NCI-H446 treated with DMSO at 0.1 percent for 48 hours (cell line): ENCODE measurements at places on chromosomes 5 and 9.

- no peak for DNase-seq
Measured at GRCh38 chr9:92245005-92245797, 48.3 kb downstream of the IARS1 start.

GRCh38 chr5:111134087-111134486 lies 41.9 kb downstream of the WDR36 start:
- DNase-seq, result no peak

DNA sequence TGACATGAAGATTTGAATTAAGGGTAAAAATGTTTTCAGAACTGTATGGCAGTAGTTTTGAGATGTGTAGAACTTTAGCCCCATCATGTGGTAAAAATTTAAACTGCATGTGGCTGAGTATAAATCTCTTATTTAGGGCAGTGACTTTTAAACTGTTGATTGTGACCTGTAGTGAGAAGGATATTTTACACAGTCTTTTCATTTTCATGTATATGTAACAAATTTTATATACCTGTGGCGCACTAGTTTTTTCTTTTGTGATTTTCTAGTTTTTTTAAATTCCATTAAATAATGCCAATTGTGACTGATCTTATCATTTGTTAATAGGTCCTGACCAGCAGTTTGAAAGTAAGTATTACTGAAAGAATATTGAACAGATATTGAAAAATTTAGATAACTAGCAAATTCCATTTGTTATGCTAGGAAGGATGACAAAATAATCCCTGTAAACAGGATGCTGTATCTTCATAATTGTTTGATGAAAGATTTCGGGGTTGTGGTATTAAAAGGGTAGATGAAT lies 47.2 kb downstream of the GPBP1 start:
- peak; percentile 18 for DNase-seq

GRCh38 chr9:76704593-76705204 lies 59.5 kb upstream of the PCA3 start:
- peak; percentile 9 for DNase-seq

- no peak for DNase-seq
Measured at GRCh38 chr5:81846301-81846700, 95.4 kb upstream of the SSBP2 start.

- no peak for DNase-seq
Measured at GRCh38 chr9:76296561-76297310, 97.5 kb downstream of the RFK start.

GRCh38 chr5:87997662-87998061 lies 271.0 kb downstream of the TMEM161B start:
- no peak for DNase-seq

GRCh38 chr5:144958002-144958401 lies 787.3 kb downstream of the KCTD16 start:
- DNase-seq, result no peak

GRCh38 chr5:140341591-140341990 lies 4.8 kb downstream of the HBEGF start:
- no peak for DNase-seq

GRCh38 chr5:95554331-95554646 lies 488 bp downstream of the SKIC3 start:
- DNase-seq, result no peak

DNA sequence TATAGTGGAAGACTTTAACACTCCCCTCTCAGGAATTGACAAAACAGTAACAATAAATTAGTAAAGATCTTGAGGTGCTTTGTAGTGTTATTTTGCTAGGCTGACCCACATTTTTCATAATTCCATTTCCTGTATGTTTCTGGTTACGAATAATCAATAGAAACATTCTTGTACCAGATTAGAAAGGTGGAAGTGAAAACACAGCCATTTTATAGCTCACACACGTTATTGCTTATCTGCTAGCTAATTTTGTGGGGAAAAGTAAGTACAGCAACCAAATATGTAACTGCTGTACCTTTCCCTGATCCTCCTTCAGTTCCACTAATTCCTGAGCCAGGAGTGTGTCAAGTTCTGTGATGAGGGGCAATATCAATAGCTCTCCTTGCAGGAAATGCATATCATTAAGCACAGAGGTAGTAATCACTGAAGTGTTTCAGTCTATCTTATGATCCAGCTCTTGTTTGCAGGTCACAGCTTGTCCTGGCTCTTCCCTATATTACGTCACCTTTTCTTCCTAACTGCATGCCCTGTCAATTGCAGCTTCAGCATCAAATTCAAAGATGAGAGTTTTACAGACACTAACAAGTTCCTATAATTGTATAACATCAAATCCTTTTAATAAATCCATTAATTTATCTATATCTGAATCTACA lies 59.4 kb downstream of the MINAR2 start:
- no peak for DNase-seq
